ENCODE measurements at places on chromosomes 3 and 15.

DNA sequence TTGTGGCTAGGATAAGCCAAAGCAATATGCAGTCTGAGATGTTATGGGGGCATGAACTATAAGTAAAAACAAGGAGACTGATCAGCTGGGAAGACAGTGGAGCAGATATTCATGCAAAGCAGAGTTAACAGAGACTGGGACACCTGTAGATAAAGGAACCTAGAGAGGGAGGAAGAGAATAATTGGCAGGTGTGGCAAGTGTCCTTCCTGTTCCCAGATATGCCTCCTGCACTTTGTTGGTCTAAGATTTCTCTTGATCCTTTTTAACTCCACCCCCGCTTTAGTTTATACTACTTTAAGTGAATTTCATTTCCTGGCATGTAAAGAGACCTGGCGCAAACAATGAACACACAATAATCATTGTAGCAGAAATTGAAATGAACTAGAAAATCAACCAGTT, 169.4 kb downstream of the CNTN6 start:
- no peak for DNase-seq

DNA sequence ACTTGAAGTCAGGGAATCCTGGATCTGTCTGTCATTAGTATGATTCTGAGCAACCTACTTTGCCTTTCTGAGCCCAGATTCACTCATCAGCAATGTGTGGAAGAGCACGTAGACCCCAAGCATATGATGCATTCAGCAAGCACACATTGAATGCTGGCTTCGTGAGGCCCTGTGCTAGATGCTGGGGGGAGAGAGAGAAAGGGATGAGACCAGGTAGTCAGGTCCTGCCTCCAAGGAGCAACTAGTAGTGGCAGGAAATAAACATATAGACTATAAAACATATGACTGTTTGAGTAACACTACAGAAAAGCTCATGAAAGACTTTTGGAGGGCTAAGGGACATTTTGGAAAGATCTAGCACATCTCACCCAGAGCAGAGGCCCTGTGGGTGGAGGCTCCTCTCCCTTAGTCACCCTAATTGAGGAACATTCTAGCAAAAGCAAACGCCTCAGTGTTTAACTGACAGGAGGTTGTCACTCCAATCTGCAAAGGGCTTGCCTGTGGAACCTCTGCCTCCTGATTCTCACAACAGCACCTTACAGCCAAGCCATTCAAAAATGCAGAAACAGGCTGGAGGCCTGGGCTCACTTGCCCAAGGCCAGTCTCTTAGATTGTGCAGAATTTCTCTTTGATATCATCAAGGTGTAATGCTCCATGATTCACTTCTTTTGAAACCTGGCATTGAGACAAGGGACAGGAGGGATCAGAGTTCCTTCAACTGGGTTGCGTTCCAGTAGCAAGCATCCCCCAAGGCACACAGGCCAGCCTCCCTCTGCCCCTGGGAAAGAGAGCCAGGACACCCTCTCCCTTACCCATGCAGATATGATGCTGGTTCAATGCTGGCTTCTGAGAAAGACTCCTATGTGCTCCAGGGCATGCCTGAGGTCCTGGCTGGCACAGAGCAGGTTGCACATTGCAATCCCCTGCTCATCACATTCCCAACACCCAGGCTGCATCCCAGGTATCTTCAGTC, 26.1 kb downstream of the STARD5 start:
- DNase-seq = no peak

- no peak for DNase-seq
Observed at GRCh38 chr15:45583731-45584639, 3.2 kb upstream of the BLOC1S6 start.

GRCh38 chr15:73991726-73992593, at the start of gene STOML1:
STOML1 (minus strand) TSS chr15:73992295; CDS start chr15:73992223, 72 bp downstream.
- DNase-seq = peak; percentile 92

DNA sequence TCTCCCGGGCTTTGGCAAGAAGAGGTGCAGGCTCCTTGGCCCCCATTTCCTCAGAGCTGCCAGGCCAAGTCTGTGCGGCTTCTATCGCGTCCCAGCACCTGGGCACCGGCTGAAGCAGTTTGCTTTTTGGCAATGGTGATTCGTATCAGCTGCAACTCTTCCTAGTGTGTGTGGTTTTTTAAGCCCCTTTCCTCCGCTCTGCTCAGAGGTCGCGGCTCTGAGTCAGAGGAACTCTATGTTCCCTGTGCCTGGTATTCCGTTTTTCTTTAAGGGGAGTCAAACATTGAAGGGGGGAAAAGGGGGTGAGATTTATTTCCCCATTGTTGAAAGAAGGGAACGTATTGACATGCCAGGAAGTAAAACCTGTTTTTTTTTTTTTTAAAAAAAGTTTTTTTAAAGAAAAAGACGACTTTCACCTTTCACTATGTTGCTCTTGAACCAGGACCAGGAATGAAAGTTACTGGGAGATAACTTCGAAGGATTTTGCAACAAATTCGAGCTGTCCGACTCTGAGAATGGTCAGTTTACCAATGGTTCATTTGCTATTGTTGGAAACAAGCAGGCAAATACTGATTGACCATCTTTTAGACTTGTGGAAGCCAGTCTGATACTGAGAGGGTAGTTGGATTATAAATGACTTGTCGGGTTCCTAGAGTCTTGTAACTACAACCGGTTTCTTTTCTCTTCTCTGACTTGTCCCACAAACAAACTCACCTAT, 1.1 kb downstream of the ARMC8 start:
- DNase-seq = peak; percentile 52

DNA sequence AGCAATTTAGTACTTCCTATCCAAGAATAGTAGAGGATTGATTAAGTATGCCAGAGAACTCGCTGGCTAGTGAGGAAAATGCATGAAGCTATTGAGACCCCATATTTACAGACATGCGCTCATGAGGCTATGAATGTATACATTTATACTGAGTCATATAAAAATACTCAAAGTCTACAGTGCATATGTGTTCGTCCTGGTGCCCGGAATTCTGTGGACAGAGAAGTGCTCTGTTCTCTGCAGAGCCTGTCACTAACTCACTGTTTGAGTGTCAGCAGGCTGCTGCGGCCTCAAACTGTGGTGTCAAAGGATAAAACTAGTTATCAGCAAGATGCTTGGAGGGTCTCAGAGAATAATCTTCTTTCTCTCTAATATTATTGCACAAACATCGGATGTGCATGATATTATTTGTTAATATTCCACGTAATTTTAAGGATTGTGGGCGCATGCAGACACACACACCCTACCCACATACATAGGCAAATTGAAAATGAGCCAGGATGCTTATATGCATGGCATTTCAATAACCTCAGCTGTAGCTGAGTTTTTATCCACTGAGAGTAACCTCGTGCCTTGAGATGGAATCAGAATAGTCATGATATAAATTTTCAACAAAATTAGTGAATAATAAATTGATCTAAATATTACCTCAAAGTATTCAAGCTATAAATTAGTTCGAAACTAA, 50.0 kb upstream of the TSC22D2 start:
- no peak for DNase-seq

DNA sequence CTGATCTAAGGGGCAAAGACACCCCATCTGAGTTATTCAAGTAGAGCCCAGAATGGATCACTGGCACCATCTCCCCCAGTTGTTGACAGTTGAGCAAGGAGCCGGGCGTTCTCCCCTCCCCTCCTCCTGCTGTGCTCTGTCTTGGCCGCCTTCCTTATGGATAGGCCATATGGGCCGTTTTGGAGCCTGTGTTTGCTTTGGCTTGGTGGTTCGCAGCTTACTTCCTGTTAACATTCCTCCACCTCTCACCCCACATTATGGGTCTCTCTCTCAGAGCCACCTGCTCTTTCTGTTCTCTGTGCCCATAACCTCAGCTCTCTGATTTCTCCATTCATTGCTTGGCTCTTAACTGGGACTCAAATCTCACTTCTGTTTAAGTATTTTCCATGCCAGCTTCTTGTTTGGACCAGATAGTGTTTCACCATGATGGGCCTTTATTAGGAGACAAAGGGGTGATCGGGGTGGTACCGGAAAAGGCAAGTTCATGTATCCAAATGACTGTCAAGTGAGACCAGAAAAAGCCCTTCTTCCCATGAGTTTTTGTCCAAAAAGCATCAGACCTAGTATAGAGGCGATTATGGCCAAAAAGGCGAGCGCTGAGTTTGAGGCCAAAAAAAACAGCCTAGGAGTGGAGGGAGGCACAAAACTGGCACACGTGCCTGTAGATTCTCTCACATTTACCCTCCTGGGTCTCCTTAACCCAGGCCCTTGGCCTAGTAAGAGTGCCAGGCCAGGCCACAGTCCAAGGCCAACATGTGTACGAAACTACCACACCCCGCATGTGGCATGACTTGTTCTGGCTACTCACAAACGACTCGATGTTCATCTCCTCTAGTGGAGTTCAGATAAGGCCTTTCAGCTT, 62.6 kb downstream of the DUT start:
- DNase-seq = no peak

DNA sequence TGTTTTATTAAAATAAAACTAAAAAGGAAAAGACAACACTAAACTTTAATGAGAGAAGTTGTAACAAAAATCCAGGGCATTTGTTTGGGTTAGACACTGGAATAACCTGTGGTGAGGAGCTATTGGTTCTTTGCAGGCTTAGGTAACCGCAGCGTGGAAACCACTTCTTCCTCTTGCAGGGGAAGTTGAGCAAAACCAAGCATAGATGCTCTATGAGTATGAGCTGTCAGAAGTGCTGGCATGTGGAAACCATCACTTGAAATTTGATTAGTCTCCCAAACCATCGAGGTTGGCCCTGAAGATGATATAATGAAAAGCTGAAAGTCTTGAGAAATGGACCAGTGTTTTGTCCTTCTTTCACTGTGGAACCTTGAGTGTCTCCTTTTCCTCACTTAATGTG, 127.1 kb upstream of the RBMS3 start:
- no peak for DNase-seq

- no peak for DNase-seq
Observed at GRCh38 chr3:76509179-76509830, 530.6 kb upstream of the ROBO2 start.

DNA sequence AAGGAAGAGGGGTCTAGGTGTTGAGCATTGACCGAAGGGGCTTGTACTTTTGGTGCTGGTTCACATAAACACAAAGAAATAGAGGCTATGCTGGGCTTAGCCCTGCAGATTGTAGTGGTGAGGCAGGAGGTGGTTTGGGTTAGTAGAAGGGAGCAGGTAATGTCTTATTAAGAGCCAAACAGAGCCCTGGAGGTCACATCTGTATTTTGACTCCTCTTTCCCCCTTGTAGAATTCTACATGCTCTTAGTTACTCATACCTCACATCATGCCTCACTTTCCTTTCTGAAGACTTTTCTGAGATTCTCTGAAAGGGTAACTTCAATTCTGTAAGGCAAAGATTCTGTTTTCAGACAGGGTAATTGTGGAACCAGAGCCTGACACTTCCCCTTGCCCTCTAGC, 16.1 kb upstream of the ZNF80 start:
- DNase-seq = no peak

GRCh38 chr15:76181705-76182107, 121.9 kb downstream of the TMEM266 start:
- no peak for DNase-seq

DNA sequence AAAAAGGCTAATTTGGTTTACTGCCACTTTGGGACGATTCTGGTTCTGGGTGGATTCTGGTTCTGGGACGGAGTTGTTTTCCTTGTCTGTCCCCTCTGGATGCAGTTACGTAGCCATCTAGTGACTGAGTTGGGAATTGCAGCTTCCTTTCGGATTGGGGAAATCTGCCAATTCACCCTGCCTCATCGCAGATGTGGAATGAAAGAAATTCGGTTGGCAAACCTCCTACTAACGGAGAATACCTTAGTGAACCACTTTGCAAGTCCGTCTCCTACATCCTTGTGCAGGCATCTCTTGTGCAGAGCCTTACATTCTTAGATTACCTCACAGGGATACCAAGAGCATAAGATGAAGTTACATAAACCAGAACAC, 31.5 kb upstream of the AP4E1 start:
- peak; percentile 92 for DNase-seq

DNA sequence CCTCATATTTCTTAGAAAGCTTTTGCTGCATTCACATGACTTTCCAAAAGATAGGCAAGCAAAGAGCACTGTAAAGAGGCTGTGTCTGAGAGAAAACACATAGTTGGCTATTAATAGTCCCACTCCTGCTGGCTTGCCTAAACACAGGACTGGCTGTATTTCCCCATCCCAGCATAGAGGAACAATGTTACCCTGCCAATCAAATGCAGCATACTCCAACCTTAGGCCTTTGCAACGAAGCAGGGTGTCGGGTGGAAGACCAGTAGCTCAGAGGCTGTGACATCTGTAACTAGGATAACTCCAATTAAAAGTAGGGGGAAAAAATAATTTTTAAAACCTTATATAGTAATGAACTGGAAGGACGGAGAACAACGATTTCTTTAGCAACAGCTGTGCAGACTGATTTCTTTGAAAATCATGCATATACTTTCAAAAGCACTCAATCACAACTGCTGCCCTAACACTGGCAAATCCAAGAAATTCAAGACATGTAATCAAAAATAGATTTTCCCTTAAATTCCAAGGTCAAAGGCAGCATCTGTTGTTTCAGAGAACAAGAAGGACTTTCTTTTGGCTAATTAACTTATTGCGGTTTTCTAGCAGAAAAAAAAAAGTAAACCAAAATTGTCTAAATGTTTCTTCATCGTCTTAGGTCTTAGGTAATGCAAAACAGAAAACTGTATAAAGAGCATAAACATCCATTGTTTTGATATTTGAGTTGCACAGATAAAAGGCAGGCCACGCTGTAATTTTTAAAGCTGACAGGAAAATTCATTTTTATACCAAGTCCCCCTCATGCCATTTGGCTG, 139.3 kb downstream of the TNIK start:
- DNase-seq = no peak

GRCh38 chr3:156106721-156107373, 13.5 kb upstream of the KCNAB1 start:
- no peak for DNase-seq

All from ACHN (cell line).